NCI-H69 (cell line): ENCODE measurements at places on chromosomes 6 and 20.
A peak's percentile ranks its signal among the peaks of the same experiment; 100 is the strongest.

DNA sequence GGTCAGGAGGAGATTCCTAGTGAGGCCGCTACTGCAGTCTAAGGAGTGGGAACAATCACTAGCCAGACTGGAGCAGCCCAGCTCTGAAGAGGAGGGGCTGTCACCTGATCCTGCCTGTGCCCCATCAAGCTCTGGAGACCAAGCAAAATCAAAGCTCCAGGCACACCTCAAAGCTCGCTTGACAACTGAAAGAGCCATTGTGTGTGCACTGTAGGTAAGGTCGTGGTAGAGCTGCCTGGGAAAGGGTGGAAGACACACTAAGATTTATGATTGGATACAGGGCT, 58.2 kb downstream of the CSE1L start:
- no peak for DNase-seq

- DNase-seq: no peak
Measured at GRCh38 chr6:167129562-167129961, 6.7 kb downstream of the CCR6 start.

GRCh38 chr6:137307163-137307854, 88.1 kb upstream of the IFNGR1 start:
- DNase-seq: no peak

DNA sequence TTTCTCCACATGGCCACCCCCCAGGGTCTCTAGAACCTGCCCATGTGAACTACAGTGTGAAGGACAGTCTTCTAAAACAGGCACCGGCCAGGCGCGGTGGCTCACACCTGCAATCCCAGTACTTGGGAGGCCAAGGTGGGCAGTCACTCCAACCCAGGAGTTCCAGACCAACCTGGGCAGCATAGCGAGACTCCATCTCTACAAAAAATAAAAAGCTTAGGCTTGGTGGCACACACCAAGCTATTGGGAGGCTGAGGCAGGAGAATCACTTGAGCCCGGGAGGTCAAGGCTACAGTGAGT, 13.7 kb downstream of the ACSS1 start:
- DNase-seq: no peak

DNA sequence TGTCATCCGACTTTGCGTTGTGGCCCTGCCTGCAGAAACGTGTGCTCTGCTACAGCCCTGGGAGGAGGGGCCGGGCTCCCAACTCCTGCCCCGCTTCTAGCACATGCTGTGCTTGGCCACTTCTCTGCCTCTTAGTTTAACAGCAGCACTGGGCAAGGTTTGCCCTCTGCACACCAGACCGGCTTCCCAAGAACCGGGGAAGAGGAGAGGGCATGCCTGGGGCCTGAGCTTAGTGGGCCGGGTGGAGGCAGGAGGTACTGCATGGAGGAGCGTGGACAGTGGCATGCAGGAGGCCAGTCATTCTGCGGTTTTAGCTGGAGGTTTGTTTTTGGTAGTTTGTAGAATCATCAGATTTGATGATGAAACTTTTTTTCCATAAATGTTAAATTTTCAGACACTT, 45.5 kb downstream of the CEP43 start:
- DNase-seq: no peak

GRCh38 chr6:52016915-52017748, 70.3 kb downstream of the PKHD1 start:
- peak; percentile 67 for DNase-seq

GRCh38 chr20:9068233-9068801, 570 bp upstream of the PLCB4 start:
- DNase-seq: peak; percentile 97

DNA sequence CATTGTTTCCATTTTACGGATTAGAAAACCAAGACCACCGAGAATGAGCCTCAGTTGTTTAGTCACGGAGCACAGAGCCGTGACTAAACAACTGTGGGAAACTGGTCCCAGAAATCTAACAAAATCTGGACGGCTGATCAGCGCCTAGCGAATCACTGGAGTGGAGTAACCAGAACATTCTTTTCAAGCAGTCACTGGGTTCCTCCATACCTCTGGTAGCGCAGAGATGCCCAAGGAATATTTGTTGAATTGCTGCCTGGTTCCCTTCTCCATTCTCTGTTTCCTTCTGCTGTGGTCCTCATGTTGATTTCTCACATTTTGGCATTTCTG, 62.0 kb downstream of the GPX5 start:
- DNase-seq: peak; percentile 14

- DNase-seq: no peak
Measured at GRCh38 chr6:47200536-47201334, 109.0 kb downstream of the TNFRSF21 start.

DNA sequence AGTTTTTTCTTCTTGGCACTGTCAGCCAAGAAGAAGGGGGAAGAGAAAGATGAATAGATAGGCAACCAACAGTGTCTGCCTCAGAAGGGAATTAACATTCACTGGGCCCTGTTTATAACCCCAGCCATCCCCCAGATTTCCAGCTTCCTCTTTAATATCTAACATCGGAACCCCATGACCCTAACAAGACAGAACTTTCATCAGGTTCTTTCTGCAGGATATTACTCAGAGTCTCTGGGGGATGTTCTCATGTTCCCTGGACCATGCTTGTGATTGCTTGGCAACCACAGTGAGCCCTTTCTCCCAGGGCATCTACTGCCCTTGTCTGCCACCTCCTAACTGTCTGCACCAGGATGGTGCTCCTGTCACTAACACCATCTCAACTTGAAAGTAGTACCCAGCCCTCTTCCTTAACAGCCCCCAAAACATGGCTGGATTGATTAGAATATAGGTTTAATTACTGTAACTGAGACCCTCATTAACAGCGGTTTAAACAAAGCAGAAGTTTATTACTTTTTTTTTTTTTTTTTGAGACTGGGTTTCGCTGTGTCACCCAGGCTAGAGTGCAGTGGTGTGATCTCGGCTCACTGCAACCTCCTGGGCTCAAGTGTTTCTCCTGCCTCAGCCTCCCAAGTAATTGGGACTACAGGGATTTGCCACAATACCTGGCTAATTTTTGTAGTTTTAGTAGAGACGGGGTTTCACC, 12.0 kb upstream of the PTPN1 start:
- no peak for DNase-seq

DNA sequence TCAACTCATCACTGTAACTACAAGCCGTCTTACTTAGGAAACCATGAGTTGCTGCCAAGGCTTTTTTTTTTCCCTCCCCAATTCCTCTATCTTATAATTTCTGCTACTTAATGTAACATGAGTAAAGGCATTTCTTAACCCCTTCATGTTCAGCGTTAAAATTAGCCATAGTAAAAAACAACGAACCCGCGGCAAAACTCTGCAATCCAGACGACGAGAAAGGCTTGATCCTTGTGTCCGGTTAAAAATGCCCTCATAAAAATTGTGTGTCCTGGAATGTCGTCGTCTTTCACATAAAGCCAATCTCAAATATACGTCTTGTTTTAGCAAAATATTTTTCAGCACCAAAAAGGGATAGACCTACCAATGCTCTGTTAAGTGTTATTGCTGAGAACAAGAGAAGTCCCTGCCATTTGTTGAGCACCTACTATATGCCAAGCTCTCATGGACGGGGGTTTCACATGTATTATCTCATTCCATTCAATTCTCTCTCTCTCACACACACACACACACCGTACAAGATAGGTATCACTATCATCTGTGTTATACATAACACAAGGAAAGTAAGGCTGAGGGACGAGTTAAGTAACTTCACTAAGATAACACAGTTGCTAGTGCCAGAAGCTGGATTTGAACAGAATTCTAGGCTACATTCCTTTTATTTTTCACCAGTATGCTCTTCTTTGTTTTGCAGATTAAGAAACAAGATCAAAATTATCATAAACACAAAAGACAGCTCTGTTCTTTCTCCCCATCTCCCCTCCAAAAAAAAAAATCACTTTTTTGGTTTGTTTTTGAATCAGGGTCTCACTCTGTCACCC, 683 bp upstream of the ARHGAP18 start:
- DNase-seq: no peak

GRCh38 chr6:158816329-158816728, 2.8 kb downstream of the EZR start:
- DNase-seq: no peak

- no peak for DNase-seq
Measured at GRCh38 chr6:53568776-53569616, 24.1 kb upstream of the GCLC start.

DNA sequence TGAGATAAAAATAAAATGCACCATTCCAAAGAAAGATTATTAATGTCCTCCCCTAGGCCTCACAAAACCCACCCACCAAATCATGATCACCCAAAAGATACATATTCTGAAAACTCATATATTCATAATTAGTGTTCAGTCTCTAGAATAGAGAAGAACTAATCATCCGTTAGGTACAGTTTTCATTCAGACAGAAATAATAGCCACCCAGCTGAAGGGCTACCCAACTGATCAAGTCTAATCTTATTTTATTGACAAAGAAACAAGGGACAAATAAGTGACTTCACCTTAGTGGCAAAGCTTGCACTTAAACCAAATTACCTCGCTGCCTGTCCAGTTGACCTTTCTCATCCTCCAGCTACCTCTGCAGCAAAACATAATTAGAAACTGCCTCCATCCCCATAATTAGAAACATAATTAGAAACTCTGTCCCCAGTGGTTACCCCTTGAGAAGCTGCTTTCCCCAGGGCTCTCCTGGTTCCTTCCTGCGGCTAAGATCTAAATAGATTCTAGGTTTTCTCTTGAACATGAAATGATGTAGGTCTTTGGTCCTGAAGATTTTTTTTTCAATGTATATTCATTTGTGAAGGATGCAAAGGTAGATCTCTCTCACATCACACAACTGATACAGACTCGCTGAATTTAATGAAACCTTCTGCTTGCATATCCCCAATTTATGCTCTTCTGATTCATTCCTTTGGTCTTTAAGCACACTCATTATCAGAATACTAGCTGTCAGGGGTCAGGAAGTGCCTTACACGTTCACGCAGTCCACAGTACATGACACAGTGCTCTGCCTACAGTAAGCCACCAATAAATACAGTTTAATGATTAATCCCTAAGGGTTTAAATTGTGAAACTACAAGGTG, 46.3 kb downstream of the HBS1L start:
- DNase-seq: peak; percentile 57

- no peak for DNase-seq
Measured at GRCh38 chr6:144921206-144921975, 636.3 kb downstream of the UTRN start.

DNA sequence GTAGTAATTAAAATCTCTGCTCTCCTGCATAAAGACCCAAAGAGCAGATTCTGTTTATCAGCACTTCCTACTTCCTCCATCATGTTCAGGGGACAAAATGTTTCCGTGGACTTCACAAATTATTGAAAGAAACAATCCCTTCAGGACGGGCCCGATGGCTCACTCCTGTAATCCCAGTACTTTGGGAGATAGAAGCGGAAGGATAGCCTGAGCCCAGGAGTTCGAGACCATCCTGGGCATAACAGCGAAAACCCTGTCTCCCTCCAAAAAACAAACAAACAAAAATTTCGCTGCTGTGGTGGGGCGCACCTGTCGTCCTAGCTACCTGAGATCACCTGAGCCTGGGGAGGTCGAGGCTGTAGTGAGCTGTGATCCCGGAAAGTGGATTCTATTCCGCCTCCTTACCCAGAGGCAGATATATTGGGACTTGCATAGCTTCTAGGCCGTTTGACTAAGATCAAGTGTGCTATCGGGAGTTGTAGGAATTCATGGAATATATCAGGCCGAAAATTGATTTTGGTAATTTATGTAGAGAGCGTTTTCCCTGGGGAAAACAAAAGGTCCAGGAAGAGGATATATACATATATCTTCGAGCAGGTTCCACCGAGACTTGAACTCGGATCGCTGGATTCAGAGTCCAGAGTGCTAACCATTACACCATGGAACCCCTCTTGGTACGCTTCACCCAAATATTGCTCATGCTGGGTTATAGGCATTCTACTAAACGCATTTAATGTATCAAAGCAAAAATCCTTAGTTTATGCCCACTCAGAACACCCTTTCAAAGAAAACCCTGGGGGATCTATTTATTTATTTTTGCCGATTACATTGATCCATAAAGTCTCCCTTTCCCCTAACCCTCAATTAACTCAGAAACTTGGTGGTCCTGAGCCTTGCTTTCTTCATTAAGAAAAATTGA, 74.5 kb upstream of the ZNF184 start:
- peak; percentile 77 for DNase-seq

- DNase-seq: no peak
Measured at GRCh38 chr6:136859430-136859829, 37.0 kb downstream of the PEX7 start.

GRCh38 chr20:53738945-53739798, 145.5 kb upstream of the ZNF217 start:
- DNase-seq: no peak
